Panc1 (cell line): ENCODE measurements at places on chromosomes 3 and 15.
A peak's percentile ranks its signal among the peaks of the same experiment; 100 is the strongest.

DNA sequence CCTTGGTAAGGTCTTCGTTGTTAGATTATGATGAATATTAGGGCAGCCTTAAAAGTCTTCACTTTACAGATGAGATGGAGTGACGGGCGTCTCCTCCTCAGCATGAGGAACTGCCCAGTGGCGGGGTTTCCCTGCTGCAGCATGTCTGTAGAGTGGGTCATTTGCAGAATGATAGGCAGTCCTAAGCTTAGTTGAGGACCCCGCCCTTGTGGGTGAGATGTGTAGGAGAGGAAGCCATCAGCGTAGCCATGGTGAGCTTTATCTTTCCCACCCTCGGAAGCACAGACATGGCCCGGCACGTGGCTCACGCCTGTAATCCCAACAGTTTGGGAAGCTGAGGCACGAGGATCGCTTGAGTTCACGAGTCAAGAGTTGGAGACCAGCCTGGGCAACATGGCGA is 877 bp downstream of the NIT2 start:
- peaks cover 2% of the 10 kb centered on the region for H3K36me3 ChIP-seq
- no peaks in the 10 kb centered on the region for H3K27me3 ChIP-seq
- H3K4me1 ChIP-seq = peaks cover 10% of the 10 kb centered on the region
- DNase-seq = no peak
- peak overlapping the region; percentile 94 for H3K27ac ChIP-seq
- peak overlapping the region; percentile 70 for H3K4me3 ChIP-seq

- H3K27me3 ChIP-seq = no peaks in the 10 kb centered on the region; the same call in 1 of the 2 replicates
- DNase-seq = no peak
- no peaks in the 10 kb centered on the region for H3K4me1 ChIP-seq
- H3K27ac ChIP-seq = no peak overlapping the region
- no peaks in the 10 kb centered on the region for H3K36me3 ChIP-seq
Observed at GRCh38 chr3:40414270-40414669, 27.3 kb downstream of the ENTPD3 start.

DNA sequence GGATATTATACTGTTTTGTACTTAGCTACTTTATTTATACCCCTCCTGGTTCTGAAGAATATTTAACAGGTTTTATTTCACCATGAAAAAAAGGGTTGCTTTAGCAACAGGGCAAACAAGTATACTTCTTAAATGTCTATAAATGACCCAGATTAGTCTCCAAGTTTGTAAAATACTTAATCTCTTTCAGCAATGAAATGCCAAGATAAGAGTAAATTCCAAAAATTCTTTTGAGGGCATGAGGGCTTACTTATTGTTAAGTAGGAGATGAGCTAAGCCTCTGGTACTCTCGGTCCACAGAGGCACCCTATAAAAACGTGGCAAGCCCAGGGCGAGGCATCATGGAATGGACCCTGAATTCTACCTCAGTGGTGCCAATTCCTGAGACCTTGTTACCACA is 264.8 kb upstream of the NSMCE3 start:
- no peak overlapping the region for H3K4me3 ChIP-seq
- H3K4me1 ChIP-seq = no peaks in the 10 kb centered on the region
- H3K27ac ChIP-seq = no peak overlapping the region
- no peaks in the 10 kb centered on the region for H3K36me3 ChIP-seq
- no peaks in the 10 kb centered on the region for H3K27me3 ChIP-seq

- H3K27ac ChIP-seq = no peak overlapping the region
- no peaks in the 10 kb centered on the region for H3K27me3 ChIP-seq
- no peak overlapping the region for H3K4me3 ChIP-seq
- no peak for DNase-seq
- no peaks in the 10 kb centered on the region for H3K4me1 ChIP-seq
Observed at GRCh38 chr3:51559961-51560360, 21.4 kb downstream of the RAD54L2 start.

DNA sequence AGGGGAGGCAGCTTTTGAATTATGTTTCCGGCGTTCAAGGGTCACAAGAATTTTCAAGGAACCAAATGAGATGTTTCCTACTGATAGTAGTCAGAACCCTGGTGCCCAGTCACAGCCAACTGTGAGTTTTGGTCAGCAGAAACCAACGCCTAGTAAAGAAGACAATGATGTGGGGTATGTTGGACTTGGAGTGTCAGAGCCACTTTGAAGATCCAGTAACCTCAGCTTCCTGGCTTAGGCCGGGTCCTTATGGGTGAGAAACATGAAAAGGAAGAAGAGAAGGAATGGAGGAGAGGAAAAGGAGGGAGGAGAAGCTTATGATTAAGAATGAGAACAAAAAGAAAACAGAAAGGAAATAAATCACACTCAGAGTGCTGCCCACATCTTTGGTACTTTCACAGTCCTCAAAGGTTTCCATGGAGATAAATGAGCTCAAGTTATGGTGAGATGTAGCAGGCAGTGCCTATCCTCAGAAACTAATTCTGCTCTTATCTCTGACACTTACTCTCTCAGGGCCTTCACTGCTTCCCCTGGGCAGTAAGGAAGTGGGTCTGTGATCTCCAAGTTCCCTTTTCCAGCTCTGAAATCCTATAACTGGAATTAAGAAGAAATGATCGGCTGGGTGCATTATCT is 2.0 kb upstream of the MCF2L2 start:
- no peaks in the 10 kb centered on the region for H3K4me1 ChIP-seq
- H3K27ac ChIP-seq = no peak overlapping the region
- H3K4me3 ChIP-seq = no peak overlapping the region
- H3K36me3 ChIP-seq = no peaks in the 10 kb centered on the region
- peaks cover 11% of the 10 kb centered on the region for H3K27me3 ChIP-seq
- DNase-seq = no peak
